ENCODE measurements at places on chromosomes 2 and 18.

DNA sequence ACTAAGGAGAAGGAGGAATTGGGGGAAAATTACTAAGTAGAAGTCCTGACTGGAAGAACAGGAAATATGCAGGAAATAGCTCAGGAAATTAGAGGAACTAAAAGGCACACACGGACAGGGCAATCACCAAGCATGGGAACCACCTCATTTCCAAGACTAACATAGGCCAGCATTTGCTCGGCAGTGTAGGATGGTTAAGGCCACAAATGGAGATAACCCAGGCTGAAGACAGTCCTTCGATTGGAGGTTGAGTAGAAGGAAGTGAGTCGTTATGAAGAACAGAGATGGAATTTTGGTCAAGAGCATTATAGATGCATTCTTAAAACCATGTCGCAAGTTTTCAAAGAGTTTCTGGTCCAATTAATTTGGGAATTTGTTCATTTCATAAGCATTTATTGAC, 401.4 kb downstream of the ALK start:
- DNase-seq, result no peak

GRCh38 chr2:190328573-190329147, 9.0 kb upstream of the HIBCH start:
- no peak for DNase-seq

DNA sequence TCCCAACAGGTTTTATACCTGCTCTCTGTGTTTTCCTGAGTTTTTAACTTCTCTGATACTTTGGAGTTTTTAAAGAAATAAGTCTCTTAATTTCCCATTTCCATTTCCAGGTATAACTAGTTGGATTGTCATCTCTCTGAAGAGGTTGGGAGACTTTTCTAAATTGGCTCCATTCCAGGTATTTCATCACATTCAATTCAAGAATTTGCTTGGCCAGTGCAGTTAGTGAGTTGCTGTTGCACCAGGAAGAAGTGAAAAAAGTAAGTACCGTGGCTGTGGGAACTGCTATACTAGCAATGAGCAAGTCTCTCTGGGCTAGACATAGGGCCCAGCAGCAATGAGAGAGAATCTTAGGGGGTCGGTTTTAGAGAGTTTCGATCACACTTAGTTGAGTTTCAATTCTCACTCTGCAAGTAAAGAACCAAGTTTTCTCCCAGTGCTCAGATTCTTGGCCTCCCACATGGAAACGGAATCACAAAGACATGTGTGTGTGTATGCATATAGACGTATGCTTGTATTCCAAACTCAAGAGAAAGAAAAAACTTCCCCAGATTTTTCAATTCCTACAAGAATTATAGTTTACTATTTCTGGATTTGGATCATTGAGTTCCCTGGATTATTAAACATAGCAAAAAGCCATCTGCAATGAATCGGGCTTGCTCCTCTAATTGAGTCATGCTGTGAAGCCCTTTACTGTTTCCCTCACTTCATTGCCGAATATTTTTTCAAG, 894.4 kb downstream of the BCL11A start:
- no peak for DNase-seq

GRCh38 chr2:150404147-150404546, 83.3 kb downstream of the RND3 start:
- DNase-seq, result no peak

- no peak for DNase-seq
These were observed 59.8 kb downstream of the SNTG2 start for GRCh38 chr2:1010415-1010930.

DNA sequence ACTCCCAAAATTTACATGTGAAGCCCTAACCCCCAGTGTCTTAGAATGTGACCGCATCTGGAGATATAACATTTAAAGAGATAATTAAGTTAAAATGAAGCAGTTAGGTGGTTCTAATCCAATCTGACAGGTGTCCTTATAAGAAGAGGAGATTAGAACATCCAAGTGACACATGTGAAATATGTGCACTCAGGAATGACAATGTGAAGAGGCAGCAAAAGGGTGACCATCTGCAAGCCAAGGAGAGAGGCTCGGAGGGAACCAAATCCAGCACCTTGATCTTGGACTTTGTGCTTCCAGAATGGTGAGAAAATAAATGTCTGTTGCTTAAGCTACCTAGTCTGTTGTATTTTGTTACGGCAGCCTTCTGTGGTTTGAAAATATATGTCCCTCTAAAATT, 165.4 kb downstream of the FIGN start:
- DNase-seq, result no peak

DNA sequence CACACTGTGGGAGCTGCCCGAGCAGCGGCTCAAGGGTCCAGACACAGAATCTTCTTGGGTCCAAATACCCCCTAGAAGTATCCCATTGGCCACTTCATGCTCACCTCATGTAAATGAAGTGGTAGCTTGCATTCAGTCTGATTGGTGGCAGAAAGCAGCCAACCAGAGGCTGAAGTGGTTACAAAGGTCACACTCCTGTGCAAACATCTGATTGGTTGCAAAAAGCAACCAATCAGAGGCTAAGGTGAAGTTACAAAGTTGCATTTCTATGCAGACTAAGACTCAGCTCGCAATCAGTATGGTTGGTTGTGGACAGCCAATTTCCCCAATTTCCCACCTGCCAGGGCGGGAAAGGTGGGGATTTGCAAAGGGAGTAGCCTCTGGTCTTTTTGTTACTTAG, 94.3 kb downstream of the DGKD start:
- no peak for DNase-seq

DNA sequence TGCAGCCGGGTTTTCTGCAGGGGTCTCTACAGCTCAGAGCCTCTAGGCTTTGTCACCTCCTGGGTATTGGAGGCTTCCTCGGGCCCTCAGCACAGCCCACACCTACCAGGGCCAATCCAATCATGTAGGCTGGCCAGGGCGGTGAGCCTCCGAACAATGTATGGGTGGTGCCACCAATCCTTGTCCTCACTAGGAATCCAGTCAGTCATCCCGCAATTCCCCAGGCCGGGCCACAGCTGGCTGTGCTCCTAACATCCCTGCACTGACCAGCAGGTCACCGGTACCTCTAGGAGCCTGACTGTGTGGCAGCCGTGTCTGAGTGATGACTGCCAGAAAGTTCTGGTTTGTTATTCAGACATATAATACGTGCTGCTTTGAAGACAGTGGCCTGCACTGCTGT, 129.4 kb downstream of the SH3RF3 start:
- peak; percentile 82 for DNase-seq

DNA sequence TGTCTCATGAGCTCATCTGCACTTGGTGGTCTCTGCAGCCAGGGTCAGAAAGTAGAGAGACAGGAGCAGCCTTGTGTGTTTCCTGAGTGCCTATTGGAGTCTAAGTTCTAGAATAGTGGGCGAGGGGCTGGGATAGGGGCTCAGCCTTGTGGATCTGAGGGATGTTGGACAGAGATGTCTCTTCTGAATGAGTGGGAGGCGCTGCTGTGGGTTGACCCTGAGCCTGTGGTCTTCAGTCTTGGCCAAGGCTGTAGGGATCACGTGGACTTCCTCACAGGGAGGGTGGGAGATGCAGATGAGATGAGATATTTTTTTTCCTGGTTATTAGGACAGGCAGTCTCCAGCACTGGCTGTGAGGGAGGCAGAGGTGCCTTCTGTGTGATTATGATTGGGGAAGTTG, 61.8 kb downstream of the RNF144A start:
- no peak for DNase-seq

DNA sequence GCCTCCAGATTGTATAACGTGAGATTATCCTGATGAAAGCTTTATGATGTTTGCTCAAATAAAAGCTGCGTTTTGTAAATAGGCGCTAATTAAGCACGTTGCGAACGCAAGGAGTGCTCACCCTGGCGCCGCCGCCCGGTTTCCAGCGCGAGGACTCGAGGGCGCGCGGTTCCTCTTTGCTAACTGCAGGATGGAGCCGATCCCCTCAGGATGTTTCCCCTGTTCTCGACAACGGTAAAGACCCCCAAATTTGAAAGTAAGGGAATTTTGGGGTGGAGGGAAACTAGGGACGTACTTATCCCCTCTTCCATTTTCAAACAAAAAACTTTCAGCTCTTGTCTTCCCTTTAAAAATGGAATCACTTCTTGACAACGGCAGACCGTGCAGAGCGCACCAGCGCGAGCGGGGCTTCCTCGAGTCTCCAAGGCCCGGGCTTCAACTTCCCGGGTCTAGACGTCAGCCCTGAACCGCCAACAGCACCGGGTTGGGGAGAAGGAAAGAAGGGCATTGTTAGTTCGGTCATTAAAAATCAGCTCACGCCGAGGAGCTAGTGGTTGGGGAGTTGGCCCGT, 1.1 kb upstream of the GBX2 start:
- no peak for DNase-seq

GRCh38 chr2:230872151-230872967, 7.6 kb downstream of the ITM2C start:
- no peak for DNase-seq

DNA sequence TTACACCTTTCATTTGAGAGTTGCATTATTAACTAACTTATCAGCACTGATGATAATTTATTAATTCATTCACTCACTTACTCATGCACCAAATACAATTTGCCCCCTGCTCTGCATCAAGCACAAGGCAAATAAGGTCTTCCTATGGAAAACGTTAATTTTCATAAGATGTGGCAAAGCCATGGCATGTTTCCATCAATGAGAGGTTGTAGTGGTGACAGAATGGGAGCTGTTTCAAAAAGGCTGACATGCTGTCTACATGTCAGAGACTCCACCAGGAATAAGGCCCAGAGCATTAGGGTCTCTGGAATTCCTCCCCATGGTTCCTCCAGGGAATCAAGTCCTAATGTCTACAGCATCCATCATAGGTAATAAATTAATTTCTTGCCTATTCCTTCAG, 978.8 kb downstream of the TMEM182 start:
- DNase-seq, result no peak

GRCh38 chr18:9477509-9477908, 2.2 kb downstream of the RALBP1 start:
- no peak for DNase-seq

DNA sequence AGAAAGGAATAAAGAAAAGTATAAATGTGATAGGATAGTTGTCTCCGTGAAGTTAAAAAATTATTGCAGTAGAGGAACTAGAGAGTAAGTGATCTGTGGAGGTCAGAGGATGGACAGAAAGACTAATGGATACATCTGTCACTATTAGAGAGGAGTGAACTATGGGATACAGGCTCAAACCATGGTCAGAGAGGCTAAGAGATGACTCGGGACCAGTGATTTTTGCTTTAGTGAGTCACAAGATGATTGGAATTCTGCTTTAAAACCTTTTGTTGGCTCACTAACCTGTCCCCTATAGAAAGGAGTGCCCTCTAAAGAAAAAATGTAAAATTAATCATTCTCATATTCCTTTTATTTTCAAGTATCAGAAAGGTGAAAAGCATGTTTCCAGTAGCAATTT, 30.3 kb downstream of the ALMS1 start:
- DNase-seq, result no peak

GRCh38 chr2:212858496-212858895, 292.9 kb downstream of the IKZF2 start:
- DNase-seq, result no peak

GRCh38 chr18:79258447-79258846, 137.3 kb upstream of the NFATC1 start:
- DNase-seq, result no peak

GRCh38 chr2:241816431-241817121, 7.6 kb downstream of the NEU4 start:
- DNase-seq, result no peak

DNA sequence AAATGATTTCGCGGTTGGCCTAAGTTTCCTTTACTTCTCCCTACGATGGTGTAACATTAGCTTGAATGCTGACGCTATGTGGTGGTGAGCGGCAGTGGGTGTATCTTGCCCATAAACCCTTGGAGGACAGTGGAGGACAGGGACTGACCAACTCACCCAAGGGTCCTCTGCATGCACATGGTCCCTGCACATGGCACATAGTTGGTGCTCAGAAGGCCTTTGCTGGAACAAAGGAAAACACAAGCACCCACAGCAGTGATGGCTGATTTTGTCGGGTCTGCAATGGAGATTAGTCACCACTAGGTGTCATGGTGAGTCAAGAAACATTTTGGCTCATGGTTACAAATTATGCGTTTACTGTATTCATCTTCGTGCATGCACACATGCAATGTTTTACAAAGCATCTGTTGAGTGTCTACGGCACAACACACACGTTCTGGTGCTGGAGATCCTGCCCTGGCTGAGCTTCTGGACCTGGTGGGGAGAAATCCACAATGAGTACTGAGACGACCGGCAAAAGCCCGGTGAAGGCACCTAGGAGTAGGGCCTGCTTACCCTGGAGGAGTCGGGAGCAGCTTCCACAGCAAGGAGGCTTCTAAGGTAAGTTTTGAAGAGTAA, 44.0 kb downstream of the PDCL3 start:
- no peak for DNase-seq

GRCh38 chr2:240905176-240905781, 857 bp upstream of the CROCC2 start:
- DNase-seq, result no peak

DNA sequence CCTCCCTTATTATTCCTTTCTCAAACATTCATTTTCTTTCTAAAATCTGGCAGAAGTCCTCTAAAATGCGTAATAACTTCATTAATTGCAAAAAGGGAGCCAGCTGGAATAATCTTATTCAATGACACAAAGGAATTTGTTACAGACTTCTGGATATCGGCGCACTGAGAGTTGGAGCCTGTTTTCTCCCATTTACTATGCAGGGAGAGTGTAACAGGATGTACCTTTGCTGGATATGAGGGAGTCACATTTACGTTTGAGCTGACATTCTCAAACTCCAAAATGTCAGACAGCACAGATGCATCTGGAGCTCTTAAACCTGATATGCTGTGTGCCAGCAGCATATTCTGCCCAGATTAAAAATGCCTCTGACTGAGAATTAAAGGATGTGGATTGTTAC, 275.3 kb downstream of the TMX3 start:
- no peak for DNase-seq

DNA sequence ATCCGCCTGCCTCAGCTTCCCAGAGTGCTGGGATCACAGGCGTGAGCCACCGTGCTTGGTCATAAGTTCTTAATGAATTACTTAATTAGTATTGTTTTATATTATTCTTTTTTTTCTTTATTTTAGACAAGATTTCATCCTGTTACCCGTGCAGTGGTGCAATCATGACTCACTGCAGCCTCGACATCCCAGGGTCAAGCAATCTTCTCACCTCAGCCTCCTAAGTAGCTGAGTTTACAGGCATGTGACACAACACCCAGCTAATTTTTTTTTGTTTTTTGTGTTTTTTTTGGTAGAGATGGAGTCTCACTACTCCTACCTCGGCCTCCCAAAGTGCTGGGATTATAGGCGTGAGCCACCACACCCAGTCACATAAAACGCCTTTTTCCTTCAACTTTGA, 17.3 kb downstream of the C2orf42 start:
- DNase-seq, result no peak

Data from lower leg skin (tissue), 4 donors.